ENCODE measurements at places on chromosomes 6 and 20.

- DNase-seq = no peak
Observed at GRCh38 chr6:166499350-166500163, 86.9 kb downstream of the RAMACL start.

GRCh38 chr6:3758842-3759144 lies 7.3 kb upstream of the PXDC1 start:
- DNase-seq = no peak

GRCh38 chr6:138099832-138100231 lies 7.4 kb downstream of the PERP start:
- DNase-seq = no peak

DNA sequence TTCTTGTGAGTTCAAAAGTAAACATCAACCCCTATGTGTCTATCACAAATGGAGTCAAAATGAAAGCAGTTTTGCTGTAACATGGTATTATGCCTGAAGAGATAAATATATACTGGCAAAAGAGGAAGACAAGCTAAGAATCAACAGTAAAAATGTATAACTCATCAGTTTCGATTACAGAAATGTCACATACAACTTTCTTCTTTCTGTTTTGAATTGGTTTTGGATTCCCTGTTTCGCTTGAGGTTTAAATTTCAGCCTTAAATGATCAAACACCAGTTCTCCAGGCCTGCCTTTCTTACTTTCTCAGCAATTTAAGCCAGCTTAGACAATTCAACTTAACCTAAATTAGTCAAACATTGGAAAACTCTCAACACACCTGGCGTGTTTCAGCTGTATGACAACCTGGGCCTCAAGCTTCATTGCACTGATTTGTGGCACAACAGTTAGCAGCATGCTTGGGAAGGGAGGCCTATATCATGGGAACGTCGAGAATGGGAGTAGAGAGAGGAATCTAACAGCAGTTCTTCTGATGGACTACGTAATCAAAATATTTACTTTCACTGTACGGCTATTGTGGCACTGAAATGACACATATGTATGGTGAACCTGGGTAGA lies 51.9 kb upstream of the MARCKS start:
- no peak for DNase-seq

GRCh38 chr6:119065955-119066354 lies 12.5 kb downstream of the FAM184A start:
- DNase-seq = no peak

- no peak for DNase-seq
Observed at GRCh38 chr6:168709390-168709789, 268.4 kb downstream of the SMOC2 start.

DNA sequence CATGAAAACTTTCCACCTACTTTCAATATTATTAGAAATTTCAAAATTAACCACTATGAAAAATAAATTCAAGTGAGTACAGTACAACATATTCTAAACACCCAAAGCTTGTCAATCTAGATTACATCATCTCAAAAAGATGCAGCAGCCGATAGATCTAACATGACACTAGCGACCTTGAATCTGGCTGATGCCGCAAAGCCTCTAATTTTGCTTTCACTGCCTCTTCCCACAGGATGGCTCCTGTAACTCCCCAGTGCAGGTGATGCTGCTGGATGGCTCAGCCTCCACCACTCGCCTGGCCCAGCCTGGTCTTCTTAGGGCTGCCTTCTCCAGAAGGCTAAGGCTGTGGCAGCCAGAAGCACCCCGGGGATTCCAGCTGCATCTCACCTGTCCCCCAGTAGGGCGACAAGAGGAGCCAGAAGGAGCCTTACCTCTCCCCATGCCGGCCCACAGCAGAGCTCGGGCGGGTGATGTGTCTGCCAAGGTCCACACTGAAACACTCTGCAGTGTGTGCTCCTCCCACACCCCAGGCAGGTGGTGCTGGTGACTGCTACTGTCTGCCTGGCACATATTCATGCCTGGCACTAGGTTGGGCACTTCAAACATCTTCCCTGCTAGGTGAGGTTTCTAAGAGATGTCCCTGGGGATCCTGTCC lies 82.1 kb downstream of the SLC23A2 start:
- no peak for DNase-seq

- no peak for DNase-seq
Observed at GRCh38 chr6:139380611-139381010, 6.2 kb upstream of the CITED2 start.

GRCh38 chr6:33467091-33467490 lies 12.7 kb downstream of the ZBTB9 start:
- no peak for DNase-seq

DNA sequence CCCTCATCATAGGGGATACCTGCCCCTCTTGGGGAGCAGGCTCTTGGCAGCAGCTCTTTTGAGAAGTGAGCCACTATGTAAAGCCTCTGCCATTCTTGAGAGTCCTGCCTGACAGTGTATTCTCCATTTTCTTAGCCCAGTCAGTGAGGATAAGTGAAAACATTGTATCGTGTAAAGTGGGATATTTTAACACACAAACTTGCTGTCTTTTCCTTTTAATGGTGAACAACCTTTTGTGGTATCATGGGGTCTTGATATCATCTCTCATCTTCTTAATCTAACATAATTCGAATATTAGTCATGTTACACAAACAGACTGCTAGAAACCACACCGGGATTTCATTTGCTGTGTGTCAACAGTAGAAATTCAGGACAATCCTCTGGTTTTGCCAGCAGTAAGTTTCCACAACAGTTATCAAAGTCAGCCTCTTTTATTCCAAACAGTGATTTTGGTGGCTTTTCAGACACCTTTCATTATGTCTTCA lies 136.2 kb downstream of the HIVEP1 start:
- no peak for DNase-seq

- DNase-seq = no peak
Observed at GRCh38 chr20:62707276-62707920, 1.2 kb upstream of the NTSR1 start.

- DNase-seq = no peak
Observed at GRCh38 chr20:24560571-24561491, 91.4 kb downstream of the SYNDIG1 start.

DNA sequence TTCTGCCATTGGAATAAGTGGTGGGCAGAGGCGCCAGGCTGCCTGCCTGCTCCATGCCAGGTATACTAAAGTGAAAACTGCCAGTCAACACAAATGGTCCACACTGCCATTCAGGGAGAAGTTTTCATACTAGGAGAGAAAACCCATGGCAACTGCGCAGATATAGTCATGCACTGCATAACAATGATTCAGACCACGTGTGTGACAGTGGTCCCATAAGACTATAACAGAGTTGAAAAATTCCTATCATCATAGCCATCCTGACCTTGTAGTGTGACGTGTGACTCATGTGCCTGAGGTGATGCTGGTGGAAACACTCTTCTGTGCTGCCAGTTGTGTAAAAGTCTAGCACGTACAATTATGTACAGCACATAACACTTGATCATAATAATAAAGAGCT lies 25.1 kb downstream of the ZC3H12D start:
- no peak for DNase-seq

DNA sequence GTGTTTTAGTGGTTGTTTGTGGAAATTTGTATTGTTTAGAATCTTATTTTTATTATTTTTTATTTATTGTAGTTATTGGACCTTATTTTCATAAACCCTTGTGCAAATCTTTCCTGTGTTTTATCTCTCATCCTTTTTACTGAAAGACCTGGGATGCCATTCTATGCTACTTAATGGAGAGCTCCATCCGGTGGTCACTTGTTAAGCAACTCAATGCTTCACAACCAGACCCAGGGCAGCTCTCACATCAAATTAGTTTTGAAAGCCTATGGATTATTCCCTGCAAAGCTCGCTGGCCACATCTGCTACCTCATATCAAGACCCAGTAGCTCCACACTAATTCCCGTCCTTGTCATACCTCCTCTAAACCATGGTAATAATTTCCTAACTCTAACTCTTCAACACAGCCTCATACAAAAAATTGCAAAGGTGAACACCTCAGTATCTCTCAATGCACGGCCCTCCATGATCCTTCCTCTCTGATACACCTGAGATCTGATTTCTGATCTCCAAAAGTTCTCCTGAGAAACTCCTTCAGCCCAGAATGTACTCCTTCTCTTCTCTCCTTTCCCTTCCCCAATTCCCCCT lies 296.6 kb upstream of the MANEA start:
- no peak for DNase-seq
